Peyer's patch (tissue), 4 donors: ENCODE measurements at places on chromosomes 11 and 22.

DNA sequence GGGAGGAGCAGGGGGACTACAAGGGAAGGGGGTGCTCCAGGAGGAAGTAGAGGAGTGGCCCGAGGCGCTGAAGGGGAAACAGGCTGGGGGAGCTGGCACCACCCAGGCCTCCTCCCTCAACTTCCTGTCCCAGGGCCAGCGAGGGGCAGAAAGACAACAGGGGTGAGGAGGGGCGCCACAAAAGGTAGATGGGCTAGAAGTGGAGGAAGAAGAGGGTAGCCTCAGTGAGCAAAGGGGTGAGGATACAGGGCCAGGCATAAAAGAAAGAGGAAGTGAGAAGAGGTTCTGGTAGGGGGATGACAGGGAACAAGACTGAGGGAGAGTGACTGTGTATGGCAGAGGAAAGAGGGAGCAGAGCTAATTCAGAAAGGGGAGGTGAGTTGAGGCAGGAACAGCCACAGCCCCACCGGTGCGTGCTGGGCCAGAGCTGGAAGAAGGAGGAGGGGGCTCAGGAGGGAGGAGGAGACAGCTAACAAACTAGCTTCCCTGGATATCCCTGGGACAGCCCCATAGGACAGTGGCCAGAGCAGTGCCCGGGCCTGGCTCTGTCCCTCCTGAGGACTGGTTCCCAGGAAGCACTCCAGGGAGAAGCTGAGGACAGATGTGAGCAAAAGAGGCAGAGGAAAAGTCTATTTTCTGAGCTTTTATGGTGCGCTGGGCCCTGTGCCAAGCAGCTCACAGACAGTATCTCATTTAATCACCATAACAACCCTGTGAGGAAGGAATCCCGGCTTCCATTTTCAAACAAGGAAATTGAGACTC is 8.5 kb downstream of the DCHS1 start:
- no peak for DNase-seq

DNA sequence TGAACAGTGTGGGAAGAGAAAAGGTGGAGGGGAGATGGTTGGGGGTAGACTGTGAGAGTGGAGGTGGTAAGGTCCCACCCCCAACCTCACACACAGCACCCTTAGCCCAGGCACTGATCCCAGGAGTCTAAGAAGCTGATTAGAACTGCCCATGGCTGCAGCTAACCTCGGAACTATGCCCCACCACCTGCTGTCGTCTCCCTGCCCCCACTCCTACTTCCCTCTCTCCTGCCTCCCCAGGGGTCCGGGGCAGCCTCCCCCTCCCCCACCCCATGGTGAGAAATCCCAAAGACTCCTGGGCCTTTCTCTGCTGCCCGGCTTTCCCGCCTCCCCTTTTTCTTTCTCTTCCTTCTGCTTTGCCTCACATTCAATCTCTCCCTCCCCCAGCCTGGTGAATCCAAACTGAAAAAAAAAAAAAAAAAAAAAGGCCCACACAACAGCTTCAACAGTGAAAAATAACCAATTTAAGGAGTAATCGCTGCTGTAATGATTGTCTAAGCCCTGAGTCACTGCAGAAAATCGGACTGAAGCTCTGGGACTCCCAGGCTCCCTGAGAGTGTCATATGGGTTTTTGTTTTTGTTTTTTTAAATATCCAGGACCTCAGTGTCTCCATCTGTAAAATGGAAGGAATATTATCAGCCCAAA is 9.6 kb upstream of the TP53I11 start:
- no peak for DNase-seq

GRCh38 chr11:78986305-78986704 is 411.6 kb upstream of the NARS2 start:
- DNase-seq = no peak

- no peak for DNase-seq
These were observed 36.9 kb downstream of the PTPRJ start for GRCh38 chr11:48017105-48017830.

DNA sequence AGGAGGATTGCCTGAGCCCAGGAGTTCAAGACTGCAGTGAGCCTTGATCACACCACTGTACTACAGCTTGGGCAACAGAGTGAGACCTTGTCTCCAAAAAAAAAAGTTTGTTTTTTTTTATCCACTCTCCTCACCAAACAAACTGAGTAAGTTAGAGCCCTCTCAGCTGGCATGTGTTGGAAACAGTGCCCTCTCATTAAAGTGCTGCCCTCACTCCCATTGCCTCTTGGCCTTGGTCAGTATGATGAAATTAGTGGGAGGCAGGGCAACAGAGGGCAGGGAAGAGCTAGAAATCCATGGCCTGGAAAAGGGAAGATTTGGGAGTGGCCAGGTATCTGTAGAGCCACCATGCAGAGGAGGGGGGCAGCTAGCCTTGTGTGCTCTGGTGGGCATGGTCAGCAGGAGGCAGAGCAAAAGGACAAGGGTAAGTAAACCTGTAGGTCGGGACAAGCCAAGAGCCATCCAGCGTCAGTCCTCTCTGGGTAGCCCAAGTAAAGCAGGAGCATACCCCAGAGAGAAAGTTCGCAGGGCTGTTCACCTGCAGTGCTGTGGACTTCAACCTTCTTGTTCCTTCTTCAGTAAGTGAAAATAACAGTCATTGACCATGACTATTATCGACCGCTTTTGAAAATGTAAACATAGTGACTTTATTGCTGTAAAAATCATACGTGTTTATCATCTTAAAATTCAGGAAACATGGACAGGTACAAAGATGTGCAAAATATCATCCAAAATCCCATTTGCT is 28.2 kb downstream of the PIK3IP1 start:
- DNase-seq = no peak

- DNase-seq = no peak
These were observed 39.1 kb downstream of the PI4KA start for GRCh38 chr22:20819471-20819870.

GRCh38 chr11:86696004-86696403 is 23.6 kb upstream of the ME3 start:
- no peak for DNase-seq

GRCh38 chr11:20193307-20193706 is 33.0 kb upstream of the DBX1 start:
- no peak for DNase-seq

DNA sequence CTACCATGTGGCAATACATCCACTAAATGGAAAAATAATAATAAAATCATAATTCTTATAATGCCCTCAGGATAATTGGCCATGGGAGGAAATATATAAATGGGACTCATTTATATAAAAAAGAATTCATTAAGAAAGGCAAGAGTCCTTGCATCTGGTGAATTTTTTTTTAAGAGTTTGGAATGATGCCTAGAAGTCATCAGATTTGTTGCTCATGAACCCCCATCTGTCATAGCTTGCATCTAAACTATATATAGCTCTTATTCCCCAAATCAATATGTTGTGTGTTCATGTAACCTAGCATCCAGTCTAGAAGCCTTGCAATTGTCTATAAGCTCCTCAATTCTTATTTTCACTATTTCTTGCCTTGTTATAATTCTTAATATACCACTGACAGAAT is 75.9 kb downstream of the CADM1 start:
- DNase-seq = no peak

DNA sequence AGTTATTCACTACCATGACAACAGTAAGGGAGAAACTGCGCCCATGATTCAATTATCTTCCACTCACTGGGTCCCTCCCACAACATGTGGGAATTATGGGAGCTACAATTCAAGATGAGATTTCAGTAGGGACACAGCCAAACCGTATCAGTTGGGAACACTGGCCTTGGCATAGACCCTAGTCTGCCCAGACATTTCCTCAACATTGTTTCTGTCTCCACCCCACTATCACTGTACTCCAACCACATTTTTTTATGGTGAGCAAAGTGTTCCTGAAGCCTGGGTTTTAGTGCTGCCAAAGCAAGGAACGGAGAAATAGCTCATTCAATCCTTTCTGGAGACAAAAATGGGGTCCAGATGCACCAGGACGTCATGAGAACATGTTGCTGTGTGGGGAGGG is 122.6 kb upstream of the CCDC179 start:
- no peak for DNase-seq

DNA sequence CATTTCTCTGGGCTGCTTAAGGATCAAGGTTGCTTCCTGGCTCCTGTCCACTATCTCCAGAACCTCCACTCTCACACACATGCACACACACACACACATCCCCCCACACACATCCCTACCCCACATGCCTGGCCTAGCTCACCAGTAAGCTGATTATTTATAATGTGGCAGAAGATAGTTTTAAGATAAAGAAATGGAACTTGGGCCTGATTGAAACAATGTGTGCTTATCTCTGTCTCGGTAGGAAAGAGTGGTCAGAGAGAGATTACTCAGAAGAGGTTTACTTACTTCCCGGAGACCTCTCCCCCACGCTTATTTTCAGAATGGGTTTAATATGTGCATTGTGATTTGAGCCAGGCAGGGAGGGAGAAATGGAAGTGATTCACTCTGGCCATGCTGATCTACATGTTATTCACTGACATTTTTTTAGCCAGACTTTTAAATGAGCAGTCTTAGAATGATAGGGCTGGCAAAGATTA is 422.4 kb downstream of the TENM4 start:
- DNase-seq = no peak

- peak; percentile 66 for DNase-seq
These were observed 1.5 kb downstream of the SLC43A1 start for GRCh38 chr11:57513911-57514537.

DNA sequence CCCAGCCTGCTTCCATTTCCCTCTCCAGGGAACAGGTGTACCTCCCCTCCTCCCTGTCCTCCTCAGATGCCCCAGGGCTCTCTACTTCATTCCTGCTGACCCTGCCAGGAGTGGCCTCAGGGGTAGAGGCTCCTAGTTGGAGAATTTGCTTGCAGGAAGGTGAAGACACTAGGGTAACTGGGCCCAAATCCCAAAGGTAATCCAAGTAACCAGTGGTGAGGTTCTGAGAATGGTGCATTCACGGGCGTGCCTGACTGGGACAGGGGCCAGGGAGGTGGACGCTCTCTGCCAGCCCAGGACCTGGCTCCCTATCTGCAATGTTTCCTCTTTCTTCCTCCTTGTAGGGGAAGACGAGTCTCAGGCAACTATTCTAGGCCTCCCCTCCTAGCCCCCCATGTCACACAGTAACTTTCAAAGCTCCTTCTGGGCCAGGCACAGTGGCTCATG is 2.9 kb downstream of the SLC35C1 start:
- no peak for DNase-seq

DNA sequence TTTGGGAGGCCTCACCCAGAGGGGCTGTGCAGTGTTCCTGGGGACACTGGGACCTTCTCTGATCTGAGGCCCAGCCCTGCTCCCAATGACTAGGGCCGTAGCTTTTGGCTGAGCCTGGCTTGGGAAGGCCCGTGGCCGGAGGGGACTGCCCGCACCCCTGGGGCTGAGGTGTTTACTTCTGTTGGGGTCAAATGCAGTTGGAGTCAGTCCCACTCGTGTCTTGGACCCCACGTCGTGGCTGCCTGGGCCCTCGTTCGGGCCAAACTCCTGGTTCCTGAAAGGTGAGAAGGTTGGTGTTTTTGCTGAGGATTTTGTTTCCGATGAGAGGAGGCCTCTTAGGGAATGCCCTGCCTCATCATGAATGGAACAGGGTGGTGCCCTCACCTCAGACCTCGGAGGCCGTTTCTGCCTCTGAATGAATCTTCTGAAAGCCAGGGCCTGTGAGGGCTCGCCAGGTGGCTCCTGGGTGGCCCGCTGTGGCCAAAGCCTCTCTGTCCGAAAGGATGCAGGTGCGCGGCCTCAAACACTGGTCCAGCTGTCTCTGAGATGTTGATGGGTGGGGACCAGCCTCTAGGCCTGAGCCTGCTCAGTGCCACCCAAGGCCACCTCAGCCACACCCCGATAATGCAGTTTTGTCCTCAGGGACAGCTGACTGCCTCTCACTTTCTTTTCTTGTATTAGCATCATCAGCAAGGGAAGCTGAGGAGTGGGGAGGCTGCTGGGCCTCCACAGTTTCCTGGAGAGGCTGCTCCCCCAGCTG is 40.3 kb upstream of the A4GALT start:
- DNase-seq = no peak

GRCh38 chr11:31802000-31802551 is 9.0 kb downstream of the PAX6 start:
- DNase-seq = no peak

- DNase-seq = no peak
These were observed 50.7 kb upstream of the RAPSN start for GRCh38 chr11:47499614-47500013.

GRCh38 chr22:46366801-46367706 is 31.5 kb downstream of the TRMU start:
- DNase-seq = peak; percentile 58

DNA sequence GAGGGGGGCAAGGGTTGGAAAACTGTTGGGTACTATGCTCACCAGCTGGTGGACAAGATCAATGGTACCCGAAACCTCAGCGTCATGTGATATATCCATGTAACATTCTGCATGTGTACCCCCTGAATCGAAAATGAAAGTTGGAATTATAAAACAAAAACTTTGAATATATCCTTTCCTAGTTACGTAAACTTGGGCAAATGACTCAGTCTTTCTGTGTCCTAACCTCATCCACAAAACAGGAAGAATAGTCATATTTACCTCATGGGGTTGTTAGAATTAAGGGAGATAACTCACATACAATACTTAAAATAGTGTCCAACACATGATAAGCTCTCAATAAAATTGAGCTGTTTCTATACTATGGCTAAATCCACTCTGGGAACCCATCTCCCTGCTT is 620.1 kb upstream of the KIRREL3 start:
- no peak for DNase-seq

GRCh38 chr11:119713359-119714040 is 15.5 kb downstream of the NECTIN1 start:
- DNase-seq = no peak

DNA sequence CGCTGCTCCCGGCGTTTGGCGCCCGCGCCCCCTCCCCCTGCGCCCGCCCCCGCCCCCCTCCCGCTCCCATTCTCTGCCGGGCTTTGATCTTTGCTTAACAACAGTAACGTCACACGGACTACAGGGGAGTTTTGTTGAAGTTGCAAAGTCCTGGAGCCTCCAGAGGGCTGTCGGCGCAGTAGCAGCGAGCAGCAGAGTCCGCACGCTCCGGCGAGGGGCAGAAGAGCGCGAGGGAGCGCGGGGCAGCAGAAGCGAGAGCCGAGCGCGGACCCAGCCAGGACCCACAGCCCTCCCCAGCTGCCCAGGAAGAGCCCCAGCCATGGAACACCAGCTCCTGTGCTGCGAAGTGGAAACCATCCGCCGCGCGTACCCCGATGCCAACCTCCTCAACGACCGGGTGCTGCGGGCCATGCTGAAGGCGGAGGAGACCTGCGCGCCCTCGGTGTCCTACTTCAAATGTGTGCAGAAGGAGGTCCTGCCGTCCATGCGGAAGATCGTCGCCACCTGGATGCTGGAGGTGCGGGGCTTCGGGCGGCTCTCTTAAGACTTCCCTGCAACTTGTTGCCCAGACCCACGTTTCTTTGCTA is at the start of gene CCND1:
Gene CCND1 (plus strand): TSS at position 162 of the 587 bp plus-strand sequence. CDS start 158 bp downstream, at position 320.
- DNase-seq = peak; percentile 42

DNA sequence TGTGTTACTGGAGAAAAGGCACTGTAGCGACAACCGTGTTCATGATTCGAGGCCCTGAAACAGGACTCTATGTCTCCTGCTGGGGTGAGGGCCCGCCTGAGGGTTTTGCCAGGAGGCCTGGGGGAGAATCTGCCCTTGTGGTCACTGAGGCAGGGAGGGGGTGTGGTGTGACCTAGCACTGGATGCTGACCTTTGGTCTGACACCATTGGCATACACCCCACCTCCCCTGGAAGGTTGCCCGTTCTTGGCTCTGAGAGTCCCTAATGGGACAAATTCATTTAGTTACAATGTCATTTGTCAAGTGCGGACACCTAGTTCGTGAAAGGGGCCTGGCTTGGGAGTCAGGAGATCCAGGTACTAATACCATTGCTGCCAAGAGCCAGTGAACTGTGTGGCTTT is 29.0 kb downstream of the NECTIN1 start:
- peak; percentile 47 for DNase-seq
